Ecto neural progenitor cell (in vitro differentiated cells): ENCODE measurements at places on chromosomes 5 and 9.

GRCh38 chr9:113992276-113992951 lies 85.7 kb downstream of the AMBP start:
- DNase-seq: no peak

DNA sequence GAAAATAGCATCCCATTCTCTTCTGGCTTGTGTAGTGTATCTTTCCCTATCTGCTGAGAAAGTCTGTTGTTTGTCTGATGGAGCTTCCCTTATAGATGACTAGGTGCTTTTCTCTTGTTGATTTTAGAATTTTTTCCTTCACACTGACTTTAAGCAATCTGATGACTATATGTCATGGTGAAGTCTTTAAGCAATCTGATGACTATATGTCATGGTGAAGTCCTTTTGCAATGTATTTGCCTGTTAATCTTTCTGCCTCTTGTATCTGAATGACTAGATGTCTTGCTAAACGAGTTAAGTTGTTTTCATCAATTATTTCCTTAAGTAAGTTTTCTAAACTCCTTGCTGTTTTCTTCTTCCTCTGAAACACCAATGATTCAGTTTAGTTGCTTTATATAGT lies 80.5 kb downstream of the RNF130 start:
- DNase-seq: no peak

DNA sequence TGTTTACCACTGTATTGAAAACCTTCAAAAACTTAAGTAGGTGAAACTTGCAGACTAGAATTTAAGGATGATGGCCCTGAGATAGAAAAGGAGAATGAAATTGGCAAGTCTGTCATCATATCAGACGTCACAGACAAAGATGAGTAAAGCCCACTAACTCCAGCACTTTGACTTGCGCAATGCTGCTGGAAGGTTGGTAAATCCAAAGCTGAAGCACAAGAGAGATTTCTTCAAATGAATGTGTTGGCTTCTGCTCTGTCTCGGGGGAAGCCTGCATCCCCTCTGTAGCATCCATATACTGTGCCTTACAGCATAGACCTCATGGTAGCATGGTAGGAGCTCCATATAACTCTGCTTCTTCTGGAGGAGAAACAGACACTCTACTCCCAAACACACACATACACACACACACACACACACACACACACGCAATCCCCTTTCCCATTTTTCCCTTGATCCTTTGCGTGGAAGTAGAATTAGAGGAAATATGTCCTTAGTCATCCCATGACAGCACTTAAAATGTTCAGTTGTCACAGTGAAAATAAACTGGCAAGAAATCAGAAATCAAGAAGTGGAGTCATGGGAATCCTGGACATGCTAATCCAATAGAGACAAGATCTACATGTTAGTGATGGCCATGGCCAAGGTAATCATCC lies 241.5 kb downstream of the NR3C1 start:
- DNase-seq: no peak

GRCh38 chr5:6820851-6821479 lies 107.7 kb downstream of the TENT4A start:
- DNase-seq: peak; percentile 82

DNA sequence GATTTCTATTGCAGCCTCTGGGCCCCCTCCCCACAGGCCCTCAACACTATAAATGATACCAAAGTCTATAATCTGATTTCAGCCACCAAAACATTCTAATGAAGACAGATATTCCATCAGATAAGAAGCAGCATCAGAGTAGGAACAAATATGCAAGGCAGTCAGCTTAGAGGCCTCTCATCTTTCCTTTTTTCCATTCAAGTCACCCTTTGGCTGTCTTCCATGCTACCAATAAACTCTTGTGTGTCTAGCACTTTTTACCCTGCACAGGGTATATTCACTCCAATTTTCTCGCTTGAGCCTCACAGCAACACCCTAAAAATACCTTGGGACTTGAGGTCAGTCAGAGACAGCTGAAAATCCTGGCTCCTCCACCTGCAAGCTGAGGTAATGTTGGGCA lies 193.7 kb downstream of the BRINP1 start:
- DNase-seq: no peak

- DNase-seq: no peak
Measured at GRCh38 chr5:14035859-14036503, 91.5 kb upstream of the DNAH5 start.

- no peak for DNase-seq
Measured at GRCh38 chr5:149712439-149713147, 17.5 kb upstream of the PPARGC1B start.

DNA sequence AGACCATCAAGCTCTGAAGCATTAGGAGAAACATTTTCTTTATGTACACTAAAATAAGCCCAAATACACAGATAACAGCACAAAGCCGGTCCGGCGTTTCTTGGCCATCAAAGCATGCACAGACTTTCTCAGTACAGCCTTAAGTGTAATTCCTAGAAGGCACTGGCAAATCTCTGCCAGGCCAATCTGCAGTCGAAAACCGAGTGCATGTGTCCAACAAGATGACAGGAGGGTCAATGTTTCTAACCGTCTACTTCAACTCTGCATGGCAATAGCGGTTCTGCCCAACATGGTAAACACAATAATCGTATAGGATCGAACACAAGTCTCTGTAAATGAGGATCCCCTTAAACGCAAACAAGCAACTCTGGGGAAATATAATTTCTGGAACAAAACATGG lies 1.1 kb downstream of the ARL15 start:
- no peak for DNase-seq

- no peak for DNase-seq
Measured at GRCh38 chr9:12853051-12853450, 78.2 kb downstream of the LURAP1L start.

GRCh38 chr9:124137944-124138335 lies 119.8 kb upstream of the NEK6 start:
- no peak for DNase-seq

- DNase-seq: no peak
Measured at GRCh38 chr5:95728494-95729114, 2.5 kb upstream of the RHOBTB3 start.

- no peak for DNase-seq
Measured at GRCh38 chr9:83707518-83707767, 315 bp downstream of the UBQLN1 start.

DNA sequence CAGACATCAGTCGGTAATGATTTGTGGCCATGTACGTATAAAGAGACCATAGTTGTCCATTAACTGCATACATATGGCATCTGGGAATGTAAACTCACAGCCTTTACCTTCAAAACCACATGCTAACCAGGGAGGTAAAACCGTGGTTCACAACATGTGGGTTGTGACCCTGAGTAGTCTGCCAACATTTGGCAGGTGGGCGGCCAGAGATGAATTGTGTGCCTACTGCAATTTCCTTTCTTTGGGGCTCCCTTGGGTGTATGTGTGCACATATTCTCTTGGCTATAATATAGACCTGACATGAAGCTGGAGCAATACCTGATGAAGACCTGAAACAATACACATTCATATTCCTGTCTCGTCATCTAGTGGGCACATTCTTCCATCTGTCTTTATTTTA lies 396.0 kb downstream of the MLLT3 start:
- DNase-seq: no peak

DNA sequence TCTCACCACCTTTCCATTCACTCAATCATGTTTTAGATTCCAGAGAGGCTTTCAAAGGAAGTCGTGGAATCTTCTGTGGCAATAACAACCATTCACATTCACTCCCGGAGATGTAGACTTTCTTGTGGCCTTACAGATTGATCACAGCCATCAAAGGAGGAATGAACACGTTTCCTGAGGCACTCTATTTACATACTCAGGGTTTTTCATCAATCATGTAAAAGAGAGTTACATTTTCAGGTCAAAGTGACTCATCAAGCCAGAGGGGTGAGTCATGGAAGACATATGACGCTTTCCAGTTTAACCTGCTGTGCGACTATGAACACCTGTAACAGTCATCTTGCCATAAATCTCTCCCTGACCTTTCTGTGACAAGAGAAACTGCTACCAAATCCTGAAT lies 39.3 kb upstream of the RAD23B start:
- no peak for DNase-seq
